ENCODE measurements at places on chromosomes 2 and 18. TPM values are rescaled to one million over a fixed set of nuclear protein-coding genes. Genes with fewer than 3 reads are reported as not detected.

DNA sequence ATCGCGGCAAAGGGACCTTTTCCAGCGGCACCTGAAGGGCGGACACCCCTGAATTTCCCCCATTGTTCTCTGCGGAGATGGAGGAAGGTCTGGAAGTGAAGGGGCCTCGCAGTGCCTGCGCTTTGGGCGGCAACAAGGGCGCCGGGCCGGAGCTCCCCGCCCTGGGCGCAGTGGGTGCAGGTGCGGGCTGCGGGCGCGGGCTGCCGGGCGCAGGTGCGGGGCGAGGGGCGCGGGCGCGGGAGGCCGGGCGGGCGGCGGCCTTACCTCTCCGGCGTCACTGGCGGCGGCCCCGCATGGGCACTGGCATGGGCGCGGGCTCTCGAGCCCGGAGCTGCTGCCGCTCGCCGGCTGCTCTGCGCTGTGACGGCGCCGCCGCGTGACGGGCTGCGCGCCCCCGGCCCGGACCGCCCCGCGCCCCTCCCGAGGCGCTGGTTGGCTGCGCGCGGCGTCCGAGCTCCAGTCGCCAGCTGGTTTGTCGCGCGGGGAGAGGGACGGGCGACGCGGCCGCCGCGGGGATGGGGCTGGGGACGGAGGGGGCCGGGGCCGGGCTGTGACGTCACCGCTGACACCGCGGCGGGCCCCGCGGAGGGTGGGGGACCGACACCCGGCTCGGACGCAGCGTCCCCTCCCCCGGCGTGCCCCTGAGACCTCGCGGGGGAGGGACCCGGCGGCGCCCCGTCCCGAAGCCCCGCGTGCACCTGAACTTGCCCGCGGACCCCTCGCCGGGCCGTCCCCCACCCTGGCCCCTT, at the start of gene KIF1A:
TSS of gene KIF1A (minus strand) at position 362 of the 749 bp plus-strand sequence. CDS start 22,467 bp downstream, outside the sequence.
- DNase-seq, result peak; percentile 10

GRCh38 chr2:52034706-52035105, 1002.8 kb upstream of the NRXN1 start:
- no peak for DNase-seq

GRCh38 chr2:41735476-41735875, 312.3 kb upstream of the PKDCC start:
- DNase-seq, result no peak

GRCh38 chr2:172282944-172283343, 144.4 kb upstream of the ITGA6 start:
- no peak for DNase-seq

DNA sequence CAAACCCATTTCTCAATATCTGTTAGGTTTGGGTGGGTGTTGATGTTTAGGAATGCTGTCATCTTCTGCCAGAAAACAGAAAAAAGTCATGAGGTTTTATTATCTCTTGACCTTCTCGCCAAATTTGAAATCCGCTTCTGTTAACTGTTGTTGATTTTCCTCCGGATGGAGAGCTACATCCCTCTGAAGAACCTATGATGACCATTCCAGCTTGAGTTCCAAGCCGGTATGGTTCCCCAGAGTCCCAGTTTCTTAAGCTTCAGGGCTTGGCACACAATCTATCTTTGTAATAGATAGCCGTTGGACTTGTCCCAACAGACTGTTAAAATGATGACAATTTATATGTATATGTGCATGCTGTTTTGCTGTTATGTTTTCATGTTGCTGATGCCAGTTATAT, 1201.0 kb downstream of the LRP1B start:
- no peak for DNase-seq

The DSG2 gene
- total RNA-seq, result 0.13 TPM

The EMILIN2 gene
- 23.0 TPM for total RNA-seq

The PPP3R1 gene
- 80.0 TPM for total RNA-seq

The CTAGE1 gene
- not detected for total RNA-seq

The HDHD2 gene
- 35.2 TPM for total RNA-seq
